H54 (cell line): ENCODE measurements at places on chromosomes 6 and 20.
A peak's percentile ranks its signal among the peaks of the same experiment; 100 is the strongest.

- DNase-seq, result no peak
These were observed 177.4 kb upstream of the PLN start for GRCh38 chr6:118370722-118371121.

DNA sequence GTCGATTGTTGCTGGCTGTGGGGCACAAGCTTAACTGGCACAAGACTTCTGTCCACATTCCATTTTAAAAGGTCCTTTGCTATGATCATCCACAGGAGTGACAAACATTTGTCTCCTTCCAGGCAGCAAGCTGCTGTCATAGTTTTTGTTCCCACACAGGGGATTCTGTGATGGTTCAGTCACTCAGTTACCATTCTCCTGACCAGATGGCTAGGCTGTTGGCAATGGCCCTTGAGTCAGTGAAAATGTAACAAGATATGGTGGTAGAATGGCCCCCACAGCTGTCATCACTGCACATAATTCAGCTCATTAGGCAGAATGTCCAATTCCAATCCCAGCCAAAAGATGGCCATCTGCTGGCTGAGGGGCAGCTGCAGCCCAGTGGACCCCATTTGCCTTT, 13.7 kb downstream of the BPIFA1 start:
- DNase-seq, result no peak

DNA sequence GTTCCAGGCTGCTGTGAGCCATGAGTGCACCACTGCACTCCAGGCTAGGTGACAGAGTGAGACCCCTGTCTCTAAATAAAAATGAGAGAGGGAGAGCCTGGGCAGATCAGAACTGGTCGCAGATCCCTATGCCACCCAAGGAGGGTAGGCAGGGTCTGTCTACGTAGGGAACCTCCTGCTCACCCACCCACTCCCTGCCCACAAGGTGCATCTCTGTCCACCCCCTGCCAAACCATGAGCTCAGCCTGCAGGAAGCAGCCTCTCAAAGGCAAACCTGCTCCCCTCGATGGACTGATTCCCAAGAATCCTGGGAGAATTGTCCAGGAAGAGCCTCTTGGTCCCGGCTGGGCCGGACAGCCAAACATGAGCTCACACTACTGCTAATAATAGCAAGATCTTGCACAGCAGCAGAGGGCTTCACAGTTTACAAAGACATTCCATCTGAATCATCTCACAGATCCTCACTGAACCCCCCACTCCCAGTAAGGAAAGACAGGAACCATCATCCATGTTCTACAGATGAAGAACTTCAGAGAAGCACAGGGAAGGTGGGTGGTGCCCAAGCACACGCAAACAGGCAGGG, 27.8 kb upstream of the TLDC2 start:
- DNase-seq, result peak; percentile 62

- no peak for DNase-seq
These were observed 568.4 kb downstream of the NKAIN2 start for GRCh38 chr6:124371974-124372475.

- no peak for DNase-seq
These were observed 114.3 kb upstream of the PLEKHG1 start for GRCh38 chr6:150485161-150485958.

DNA sequence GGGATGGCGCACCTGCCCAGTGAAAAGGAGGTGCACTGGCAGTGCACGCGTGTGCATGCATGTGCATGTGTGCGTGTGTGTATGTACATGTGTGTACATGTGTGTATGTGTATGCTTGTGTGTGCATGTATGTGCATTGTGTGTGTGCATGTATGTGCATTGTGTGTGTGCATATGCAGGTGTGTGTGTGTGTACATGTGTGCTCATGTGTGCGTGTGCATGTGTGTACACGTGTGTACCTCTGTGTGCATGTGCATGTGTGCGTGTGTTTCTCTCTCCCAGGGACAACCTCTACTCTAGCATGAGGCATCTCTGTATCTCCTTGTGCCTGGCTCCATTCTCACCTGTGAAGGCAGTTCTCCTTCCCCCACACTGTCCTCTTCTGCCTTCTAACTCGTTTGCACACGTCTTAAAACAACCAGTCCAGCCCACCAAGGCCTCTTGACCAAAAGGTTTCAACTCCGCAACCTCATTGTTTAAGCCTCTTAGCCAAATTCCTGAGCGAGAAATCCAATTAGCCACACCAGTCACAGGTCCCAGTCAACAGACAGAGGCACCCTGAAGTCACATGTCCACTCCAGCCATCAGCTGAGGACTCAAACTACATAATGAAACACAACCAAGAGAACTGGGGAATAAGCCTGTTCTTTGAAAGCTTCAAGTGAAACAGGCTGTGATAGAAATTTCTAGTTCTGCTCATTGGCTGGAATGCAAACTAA, 103.5 kb upstream of the PTPRT start:
- DNase-seq, result no peak

- DNase-seq, result no peak
These were observed 95.4 kb downstream of the SLC22A23 start for GRCh38 chr6:3361312-3362037.

DNA sequence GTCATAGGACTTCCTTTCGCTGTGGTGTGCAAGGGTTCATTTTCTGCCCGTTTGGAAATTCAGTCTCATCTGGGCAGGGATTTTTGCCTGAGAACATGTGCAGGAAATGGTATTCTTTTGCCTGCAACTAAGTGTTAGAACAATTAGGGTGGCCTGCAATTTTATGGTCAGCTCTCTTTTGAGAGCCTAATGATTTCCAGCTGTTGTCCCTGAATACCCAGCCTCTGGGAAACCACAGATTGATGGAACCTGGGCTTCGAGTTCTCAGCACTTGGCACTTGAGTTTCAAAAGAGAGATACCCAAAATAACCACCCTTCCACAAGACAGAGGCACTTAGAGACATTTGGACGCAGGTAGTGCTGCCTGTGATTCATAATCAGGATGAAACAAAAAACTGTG, 217.2 kb upstream of the FOXA2 start:
- no peak for DNase-seq

DNA sequence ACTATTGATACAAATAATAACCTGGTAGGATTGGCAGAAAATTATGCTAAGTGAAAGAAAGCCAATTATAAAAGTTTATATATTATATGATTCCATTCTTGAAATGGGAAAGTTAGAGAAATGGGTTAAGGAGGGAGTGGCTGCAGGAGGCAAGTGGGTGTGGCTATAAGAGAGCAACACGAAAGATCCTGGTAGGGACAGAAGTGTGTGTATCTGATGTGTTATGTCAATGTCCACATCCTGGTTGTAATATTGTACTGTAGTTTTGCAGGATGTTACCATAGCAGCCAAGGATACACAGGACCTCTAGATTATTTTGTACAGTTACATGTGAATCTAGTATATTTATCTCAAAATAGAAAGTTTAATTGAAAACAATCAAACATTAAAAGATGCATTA, 46.8 kb downstream of the SNX5 start:
- DNase-seq, result no peak
